Fibroblast of villous mesenchyme (primary cell): ENCODE measurements at places on chromosomes 7 and 10. TPM values are rescaled to one million over a fixed set of nuclear protein-coding genes. Genes with fewer than 3 reads are reported as not detected.

The GATA3 gene
- not detected in 2 replicates for total RNA-seq

The OR2A5 gene
- not detected in 2 replicates for total RNA-seq

The CRPPA gene
- 1.6 and 2.6 TPM in 2 replicates for total RNA-seq

The IKZF5 gene
- 2.9 and 4.3 TPM in 2 replicates for total RNA-seq

The CFAP43 gene
- under 0.01 TPM in 1 of 2 replicates, not detected in the other for total RNA-seq

The TDRD1 gene
- 0.43 and 0.64 TPM in 2 replicates for total RNA-seq

The OPALIN gene
- not detected in 2 replicates for total RNA-seq

The STEAP4 gene
- total RNA-seq: under 0.01 TPM in 2 replicates

The ATE1 gene
- 18.4 and 33.2 TPM in 2 replicates for total RNA-seq

The TMEM184A gene
- 0.64 and 0.86 TPM in 2 replicates for total RNA-seq

The FOXI2 gene
- not detected in 2 replicates for total RNA-seq

The MYL7 gene
- 0.43 TPM in 1 of 2 replicates, not detected in the other for total RNA-seq

The MKI67 gene
- 14.2 and 21.2 TPM in 2 replicates for total RNA-seq

The ITIH2 gene
- not detected in 2 replicates for total RNA-seq

The STYXL1 gene
- 31.2 and 35.4 TPM in 2 replicates for total RNA-seq

The AASS gene
- total RNA-seq: 36.4 and 63.0 TPM in 2 replicates

The NPSR1 gene
- total RNA-seq: not detected in 2 replicates

The EVX1 gene
- total RNA-seq: not detected in 2 replicates

The TMEM176A gene
- total RNA-seq: under 0.01 TPM in 1 of 2 replicates, not detected in the other

The CDH23 gene
- under 0.01 TPM in 2 replicates for total RNA-seq

The ABCF2 gene
- total RNA-seq: 47.7 and 70.0 TPM in 2 replicates

The OR2A1 gene
- under 0.01 TPM in 2 replicates for total RNA-seq

The CHAT gene
- total RNA-seq: not detected in 2 replicates

The MALRD1 gene
- 0.32 and 1.7 TPM in 2 replicates for total RNA-seq

The NKX2-3 gene
- not detected in 2 replicates for total RNA-seq

The CBLL1 gene
- total RNA-seq: 30.3 and 36.3 TPM in 2 replicates

The DGKI gene
- total RNA-seq: 3.5 and 11.3 TPM in 2 replicates

The UCN3 gene
- not detected in 2 replicates for total RNA-seq

The IKZF1 gene
- total RNA-seq: not detected in 2 replicates

The PPP1R3C gene
- total RNA-seq: 57.0 and 109 TPM in 2 replicates

The CLRN3 gene
- total RNA-seq: not detected in 2 replicates

The PNLIP gene
- total RNA-seq: not detected in 2 replicates

The FAM24B gene
- total RNA-seq: 2.9 and 3.5 TPM in 2 replicates

The FAM20C gene
- 16.8 and 33.2 TPM in 2 replicates for total RNA-seq

The CALML3 gene
- not detected in 2 replicates for total RNA-seq

The CHN2 gene
- under 0.01 and 0.32 TPM in 2 replicates for total RNA-seq

The RADIL gene
- under 0.01 and 0.32 TPM in 2 replicates for total RNA-seq

The CYP26C1 gene
- total RNA-seq: not detected in 2 replicates

The OR6B1 gene
- total RNA-seq: under 0.01 TPM in 1 of 2 replicates, not detected in the other

The NKX1-2 gene
- not detected in 2 replicates for total RNA-seq

The FAS gene
- 49.0 and 95.9 TPM in 2 replicates for total RNA-seq

The FKBP6 gene
- total RNA-seq: not detected in 2 replicates

The MBL2 gene
- not detected in 2 replicates for total RNA-seq

The DYNC1I1 gene
- total RNA-seq: 0.43 and 1.9 TPM in 2 replicates

The WEE2 gene
- total RNA-seq: 0.32 TPM in 1 of 2 replicates, not detected in the other

The DENND10 gene
- total RNA-seq: 71.2 and 94.6 TPM in 2 replicates

The CHST12 gene
- 2.6 and 3.5 TPM in 2 replicates for total RNA-seq
